Caco-2 (cell line): ENCODE measurements at places on chromosomes 2 and 18. TPM values are rescaled to one million over a fixed set of nuclear protein-coding genes. Genes with fewer than 3 reads are reported as not detected.

Gene TRABD2A
- total RNA-seq: 1.3 and 1.4 TPM in 2 replicates

Gene RAX
- total RNA-seq: not detected in 2 replicates

- peaks cover 5% of the 10 kb centered on the region; the same call in 1 of the 2 replicates for H3K4me1 ChIP-seq
- H3K36me3 ChIP-seq: no peaks in the 10 kb centered on the region
- no peak for DNase-seq
- H3K4me3 ChIP-seq: no peak overlapping the region
Observed at GRCh38 chr2:64371727-64372126, 82.2 kb upstream of the LGALSL start.

DNA sequence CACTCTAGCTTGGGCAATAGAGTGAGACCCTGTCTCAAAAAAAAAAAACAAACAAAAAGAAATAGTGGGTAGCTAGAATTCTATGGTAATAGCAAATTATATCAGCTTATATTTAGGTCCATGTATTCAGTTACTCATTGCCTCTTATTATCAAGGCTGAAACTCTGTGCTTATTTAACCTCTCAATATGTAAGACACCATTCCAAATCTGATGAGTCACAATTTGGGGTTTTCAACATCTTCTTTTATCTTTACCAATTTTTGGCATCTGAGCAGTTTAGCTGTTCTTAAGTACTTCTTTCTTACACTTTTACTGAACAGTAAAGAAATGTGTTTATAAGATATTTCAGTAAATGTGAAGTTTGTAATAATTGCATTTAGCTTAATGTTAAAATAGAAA is 69.3 kb downstream of the TTC27 start:
- no peak for DNase-seq
- H3K36me3 ChIP-seq: no peaks in the 10 kb centered on the region
- H3K4me1 ChIP-seq: no peaks in the 10 kb centered on the region
- H3K27me3 ChIP-seq: no peaks in the 10 kb centered on the region
- H3K27ac ChIP-seq: no peak overlapping the region
- H3K4me3 ChIP-seq: no peak overlapping the region

DNA sequence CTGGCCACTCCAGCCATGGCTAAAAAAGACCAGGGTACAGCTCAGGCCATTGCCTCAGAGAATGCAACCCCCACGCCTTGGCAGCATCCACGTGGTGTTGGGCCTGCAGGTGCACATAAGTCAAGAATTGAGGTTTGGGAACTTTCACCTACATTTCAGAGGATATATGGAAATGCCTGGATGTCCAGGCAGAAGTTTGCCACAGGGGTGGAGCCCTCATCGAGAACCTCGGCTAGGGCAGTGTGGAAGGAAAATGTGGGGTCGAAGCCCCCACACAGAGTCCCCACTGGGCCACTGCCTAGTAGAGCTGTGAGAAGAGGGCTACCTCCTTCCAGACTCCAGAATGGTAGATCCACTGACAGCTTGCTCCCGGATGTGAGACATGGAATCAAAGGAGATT is 477.3 kb downstream of the LPIN1 start:
- H3K4me1 ChIP-seq: no peaks in the 10 kb centered on the region
- H3K36me3 ChIP-seq: no peaks in the 10 kb centered on the region
- no peak for DNase-seq
- no peak overlapping the region for H3K4me3 ChIP-seq
- no peaks in the 10 kb centered on the region for H3K27me3 ChIP-seq
- no peak overlapping the region for H3K27ac ChIP-seq
